Activated CD8-positive, alpha-beta memory T cell treated with anti-CD3 and anti-CD28 coated beads, Interleukin-2, amount 50 U/mL, for 48 hours (primary cell): ENCODE measurements at places on chromosomes 11 and 22.

GRCh38 chr11:73184953-73185671 lies 33.0 kb upstream of the P2RY2 start:
- peak; percentile 77 for DNase-seq

GRCh38 chr11:94801866-94802460 lies 33.8 kb downstream of the AMOTL1 start:
- DNase-seq = no peak

DNA sequence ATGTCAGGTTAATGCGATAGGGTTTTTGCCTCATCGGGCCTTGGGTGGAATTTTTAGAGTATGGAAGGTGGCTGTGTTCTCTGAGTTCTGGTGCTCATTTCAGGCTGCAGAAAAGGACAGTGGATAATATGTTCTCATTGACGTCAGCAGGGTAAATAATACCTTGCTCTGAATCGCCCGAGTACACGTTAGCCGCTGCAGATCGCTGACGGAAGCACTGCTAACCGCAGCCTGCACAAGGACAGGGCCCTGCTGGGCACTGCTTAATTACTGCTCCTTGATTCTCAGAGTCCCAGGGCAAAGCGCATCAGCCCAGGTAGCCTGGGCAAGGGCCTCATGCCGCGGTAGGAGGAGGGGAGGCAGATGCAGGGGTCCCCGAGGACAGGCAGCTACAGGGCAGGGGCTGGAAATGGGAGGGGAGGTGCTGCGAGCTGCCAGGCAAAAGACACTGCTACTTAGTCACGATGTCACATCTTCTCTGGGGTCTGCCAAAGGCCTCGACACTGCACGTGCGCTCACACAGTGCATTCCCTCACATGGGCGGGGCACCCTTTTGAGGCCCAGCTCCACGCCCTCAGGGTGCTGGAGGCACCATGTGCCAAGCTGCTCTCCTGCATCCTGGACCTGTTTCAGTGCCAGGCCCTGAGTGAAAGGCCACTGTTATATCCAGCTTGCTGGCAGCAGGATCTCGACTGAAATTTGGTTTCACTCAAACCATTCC lies 35.2 kb downstream of the PPP2R1B start:
- DNase-seq = no peak

DNA sequence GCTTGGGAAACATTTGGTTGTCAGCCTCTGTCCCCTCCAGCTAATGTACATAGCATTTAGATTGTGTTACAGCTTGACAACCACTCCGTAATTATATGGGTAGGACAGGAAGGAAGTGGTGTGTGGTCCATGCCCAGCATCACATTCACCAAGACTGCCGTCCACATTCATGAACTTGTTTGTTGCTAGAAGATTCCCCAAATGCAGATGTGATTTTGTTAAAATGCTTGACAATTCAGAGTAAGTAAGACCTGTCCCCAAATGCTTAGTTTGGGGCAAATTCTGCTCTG lies 1482.7 kb downstream of the TBC1D22A start:
- peak; percentile 25 for DNase-seq

- peak; percentile 52 for DNase-seq
Measured at GRCh38 chr22:35312198-35313059, 12.7 kb downstream of the TOM1 start.

GRCh38 chr22:35835998-35836691 lies 118.5 kb downstream of the APOL5 start:
- DNase-seq = no peak

DNA sequence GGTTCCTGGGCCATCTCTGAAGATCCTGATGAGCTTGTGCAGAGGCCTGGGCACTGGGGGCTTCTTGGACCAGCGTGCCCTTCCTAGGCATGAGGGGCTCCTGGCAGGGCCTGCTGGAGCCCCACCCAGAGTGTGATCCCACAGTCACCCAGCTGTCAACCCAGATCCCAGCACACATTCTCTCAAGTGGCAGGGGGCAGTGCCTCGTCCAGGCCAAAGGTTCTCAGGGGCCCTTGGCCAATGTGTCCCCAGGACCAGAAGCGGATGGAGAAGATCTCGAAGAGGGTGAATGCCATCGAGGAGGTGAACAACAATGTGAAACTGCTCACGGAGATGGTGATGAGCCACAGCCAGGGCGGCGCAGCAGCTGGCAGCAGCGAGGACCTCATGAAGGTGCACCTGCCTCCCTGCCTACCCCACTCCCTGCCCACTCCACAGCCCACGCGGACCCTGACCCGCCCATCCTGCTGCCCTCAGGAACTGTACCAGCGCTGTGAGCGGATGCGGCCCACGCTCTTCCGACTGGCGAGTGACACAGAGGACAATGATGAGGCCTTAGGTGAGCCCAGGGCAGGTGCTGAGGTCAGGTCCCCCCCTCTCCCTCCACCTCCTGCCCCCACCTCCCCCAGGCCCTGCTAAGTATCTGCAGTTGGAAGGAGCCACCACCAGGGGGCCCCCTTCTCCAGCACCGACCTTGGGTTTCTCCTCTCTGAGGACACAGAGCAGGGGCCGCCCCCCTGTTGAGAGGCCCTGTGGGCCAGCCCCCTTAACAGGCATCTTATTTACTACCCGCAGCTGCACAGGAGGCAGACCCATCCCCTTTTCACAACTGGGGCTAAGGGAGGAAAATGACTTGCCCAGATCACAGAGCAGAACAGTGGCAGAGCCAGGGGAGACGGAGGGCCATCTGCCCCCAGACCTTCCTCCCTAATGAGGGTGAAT lies 14.7 kb downstream of the GGA1 start:
- peak; percentile 91 for DNase-seq

DNA sequence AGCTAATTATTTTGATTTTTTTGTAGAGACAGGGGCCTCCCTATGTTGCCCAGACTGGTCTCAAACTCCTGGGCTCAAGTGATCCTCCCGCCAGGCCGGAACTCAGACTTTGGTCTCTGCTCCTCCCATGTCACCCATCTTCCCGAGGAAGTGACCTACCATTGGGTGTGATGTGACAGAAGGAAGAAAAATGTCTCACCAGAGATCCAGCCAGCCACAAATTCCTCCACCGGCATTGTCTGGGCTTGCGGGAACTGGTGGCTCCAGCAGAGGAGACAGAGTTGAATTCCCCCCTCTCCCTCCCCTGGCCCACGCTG lies 772 bp downstream of the SLC25A45 start:
- no peak for DNase-seq

DNA sequence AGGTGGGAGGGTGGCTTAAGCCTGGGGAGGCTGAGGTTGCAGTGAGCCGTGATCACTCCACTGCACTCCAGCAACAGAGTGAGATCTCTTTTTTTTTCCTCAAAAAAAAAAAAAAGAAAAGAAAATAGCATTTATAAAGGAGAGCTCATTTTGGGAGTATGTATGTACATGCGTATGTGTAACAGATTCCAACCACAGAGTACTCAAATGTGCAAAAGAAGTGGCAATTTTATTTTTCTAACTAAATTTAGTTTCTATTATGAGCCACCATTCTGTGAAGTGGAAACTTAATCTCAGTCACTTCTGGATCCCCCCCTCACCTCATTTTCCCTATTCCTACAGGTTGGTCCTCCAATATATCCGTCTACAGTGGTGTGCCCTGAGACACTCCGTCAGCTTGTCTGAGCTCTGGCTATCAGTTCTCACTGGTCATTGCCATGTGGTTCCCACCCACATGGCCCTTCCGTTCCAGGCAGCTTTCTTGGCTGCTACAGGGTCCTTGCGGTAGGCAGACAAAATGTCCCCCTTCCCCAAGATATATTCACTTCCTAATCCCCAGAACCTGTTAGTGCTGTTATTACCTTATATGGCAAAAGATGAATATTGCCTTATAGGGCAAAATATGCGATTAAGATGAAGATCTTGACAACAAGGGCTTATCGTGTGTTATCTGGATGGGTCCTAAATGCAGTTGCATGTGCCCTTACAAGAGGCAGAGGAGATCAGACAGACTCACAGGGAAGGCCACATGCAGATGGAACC lies 35.8 kb upstream of the TSKU start:
- DNase-seq = no peak

DNA sequence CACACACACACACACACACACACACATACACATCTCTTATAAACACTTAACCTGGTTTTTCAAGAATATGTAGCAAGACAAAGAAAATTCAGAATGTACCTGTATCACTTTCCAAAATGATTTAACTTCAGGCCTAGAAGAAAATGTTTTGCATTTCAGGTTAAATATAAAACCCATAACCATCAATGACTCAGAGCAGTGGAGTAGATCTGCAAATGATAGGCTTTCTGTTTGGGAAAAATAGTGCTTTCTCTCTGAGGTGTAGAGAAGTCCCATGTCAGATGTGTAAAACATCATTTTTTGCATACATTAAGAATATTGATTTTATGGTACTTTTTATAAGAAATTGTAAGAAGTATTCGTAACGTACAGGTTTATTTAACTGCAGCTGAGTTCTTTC lies 116.9 kb downstream of the STK33 start:
- DNase-seq = no peak
